ENCODE measurements at places on chromosomes 6 and 20.

DNA sequence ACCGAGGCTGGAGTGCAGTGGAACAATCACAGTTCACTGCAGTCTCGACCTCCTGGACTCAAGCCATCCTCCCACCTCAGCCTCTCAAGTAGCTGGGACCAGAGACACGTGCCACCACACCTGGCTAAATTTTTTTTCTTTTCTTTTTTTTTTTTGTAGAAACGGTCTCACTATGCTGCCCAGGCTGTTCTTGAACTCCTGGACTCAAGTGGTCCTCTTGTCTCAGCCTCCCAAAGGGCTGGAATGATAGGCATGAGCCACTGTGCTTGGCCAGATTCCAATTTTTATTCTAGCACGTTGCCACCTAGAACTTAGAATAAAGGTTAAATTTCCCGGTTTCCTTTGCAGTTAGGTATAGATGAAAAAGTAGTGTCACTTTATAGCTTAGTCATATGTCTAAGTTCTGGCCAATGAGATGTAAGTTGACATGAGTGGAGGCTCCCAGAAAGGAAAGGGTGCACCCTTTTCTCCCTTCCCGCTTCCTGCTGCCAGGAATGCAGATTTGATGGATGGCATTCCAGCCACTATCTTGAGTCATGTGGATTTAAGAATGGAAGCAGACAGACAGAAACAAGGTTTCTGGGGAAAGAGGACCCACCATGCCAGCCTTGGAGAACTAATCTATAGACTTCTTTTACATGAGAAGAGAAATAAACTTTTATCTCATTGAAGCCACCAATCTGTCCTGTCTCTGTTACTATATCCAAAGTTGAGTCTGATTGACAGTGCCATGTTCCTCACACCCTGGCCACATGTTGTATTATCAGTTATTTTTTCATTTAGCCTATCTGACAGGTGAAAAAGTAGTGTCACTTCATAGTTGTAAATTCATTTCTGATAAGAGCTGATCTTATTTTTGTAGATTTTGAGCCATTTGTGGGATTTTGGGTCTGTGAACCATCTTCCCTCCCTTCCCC lies 60.6 kb upstream of the NCOA3 start:
- no peak for DNase-seq

DNA sequence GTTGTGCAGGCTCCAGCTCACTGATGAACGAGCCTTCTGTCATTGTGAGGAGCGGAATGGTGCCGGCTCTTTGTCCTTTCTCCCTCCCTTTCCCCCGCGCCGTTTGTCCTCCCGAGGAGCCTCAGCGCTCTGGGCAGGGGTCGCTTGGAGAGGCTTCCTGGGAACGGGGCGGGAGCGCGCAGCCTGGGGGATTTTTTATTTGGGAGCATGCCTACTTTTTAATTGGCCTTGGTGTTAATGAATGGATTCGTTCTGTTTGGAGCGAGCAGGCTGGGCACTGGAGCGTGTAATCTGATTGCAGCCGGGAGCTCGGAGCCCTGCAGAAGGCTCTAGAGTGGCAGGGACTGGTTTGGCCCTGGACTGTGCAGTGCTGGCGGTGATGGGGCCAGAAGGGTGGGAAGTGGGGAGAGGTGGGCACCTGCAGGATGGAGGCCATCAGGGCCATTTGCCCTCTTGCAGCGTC lies 118.8 kb downstream of the CDH4 start:
- no peak for DNase-seq

- no peak for DNase-seq
These were observed 61.5 kb downstream of the YTHDF1 start for GRCh38 chr20:63154395-63154794.

DNA sequence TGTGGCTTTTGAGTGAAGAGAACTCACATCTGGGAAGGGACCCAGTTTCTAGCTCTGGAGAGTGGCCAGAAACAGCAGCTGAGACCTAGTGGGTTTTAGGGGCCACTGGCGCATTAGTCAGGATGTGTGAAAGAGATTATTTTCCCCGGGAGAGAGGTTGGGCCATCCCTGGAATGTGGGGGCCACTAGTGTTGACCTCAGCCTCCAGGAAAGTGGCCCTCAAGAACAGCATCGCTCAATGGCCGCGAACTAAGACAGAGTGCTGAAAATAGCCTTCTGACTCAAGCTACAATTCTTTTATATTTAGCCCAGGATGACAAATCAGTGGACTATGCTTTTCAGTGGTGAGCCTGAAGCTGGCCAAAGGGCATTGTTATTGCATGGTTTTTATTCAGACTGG lies 210.4 kb upstream of the RNF24 start:
- no peak for DNase-seq

GRCh38 chr20:9884061-9884460 lies 45.2 kb upstream of the PAK5 start:
- no peak for DNase-seq

GRCh38 chr6:151181706-151182363 lies 57.9 kb upstream of the AKAP12 start:
- DNase-seq, result no peak

DNA sequence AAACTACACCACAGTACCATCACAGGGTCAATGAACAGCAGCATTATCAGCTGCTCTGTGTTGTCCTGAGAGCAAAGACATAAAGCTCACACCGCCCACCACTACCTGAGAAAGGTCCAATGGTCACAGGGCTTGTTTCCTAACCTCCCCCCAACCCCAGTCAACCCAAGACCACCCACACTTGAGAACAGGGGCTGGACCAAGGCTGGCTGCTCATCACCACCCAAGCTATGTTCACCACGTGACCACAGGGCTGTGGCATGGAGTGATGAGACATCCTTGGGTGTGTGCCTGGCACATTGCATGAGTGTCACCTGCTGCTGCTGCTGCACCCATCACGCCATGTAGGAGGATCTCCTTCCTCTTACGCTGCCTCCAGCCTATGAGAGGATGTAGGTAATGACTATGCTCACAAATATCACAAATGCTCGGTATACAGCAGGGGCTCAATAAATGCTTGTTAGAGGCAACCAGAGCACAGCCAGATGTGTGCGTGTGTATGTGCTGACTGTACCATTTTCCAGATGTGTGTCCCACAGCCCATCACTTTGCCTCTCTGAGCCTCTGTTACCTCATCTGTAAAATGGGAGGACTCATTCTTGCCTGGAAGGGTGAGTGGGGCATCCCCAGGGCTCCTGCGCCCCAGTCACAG lies 23.3 kb upstream of the SIRPA start:
- DNase-seq, result no peak

- no peak for DNase-seq
These were observed 76.9 kb downstream of the NOL4L start for GRCh38 chr20:32507998-32508774.

All from K562 (cell line).